HCT116 (cell line): ENCODE measurements at places on chromosomes 11 and 22. TPM values are rescaled to one million over a fixed set of nuclear protein-coding genes. Genes with fewer than 3 reads are reported as not detected.

DNA sequence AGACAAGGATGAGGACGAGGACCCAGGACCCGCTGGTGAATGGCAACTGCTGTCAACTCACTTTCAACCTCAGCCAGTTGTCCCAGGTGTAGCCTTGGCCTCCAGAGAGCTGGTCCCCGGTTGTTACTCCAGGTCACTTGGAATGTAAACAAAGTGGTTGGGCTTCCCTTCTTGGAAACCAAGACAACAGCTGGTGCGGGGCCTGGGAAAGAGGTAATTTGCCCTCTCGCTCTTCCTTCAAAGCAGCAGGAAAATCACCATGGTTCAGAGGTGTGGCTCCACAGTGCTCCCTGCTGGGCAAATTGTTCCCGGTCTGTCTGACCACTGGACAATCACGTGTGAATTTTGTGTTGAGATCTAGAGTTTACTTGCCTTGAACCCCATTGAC lies 15.0 kb downstream of the SLC1A2 start:
- no peak overlapping the region for H3K4me3 ChIP-seq
- H3K36me3 ChIP-seq, result no peaks in the 10 kb centered on the region
- H3K27ac ChIP-seq, result no peak overlapping the region
- no peaks in the 10 kb centered on the region for H3K27me3 ChIP-seq
- no peaks in the 10 kb centered on the region; the same call in 1 of the 2 replicates for H3K4me1 ChIP-seq
- no peak for DNase-seq

DNA sequence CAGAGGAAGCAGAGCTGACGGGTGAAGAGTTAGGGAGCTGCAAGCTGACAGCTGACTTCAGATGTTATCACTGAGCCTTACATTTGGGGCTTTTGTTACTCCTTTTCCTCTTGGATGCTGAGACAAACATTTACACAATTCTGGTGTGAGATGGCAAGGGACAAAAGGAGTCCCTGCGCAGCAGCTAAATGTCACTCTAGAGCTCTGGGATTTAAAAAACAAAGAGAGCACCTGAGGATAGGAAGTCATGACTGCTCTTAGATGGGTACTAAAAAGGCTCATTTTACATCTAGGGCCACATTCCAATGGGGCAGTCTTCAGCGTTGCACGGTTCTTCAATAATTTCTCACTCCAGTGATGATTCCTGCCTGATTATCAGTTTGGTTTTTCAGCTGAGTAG lies 204.5 kb downstream of the RAB38 start:
- H3K4me3 ChIP-seq, result no peak overlapping the region
- H3K27me3 ChIP-seq, result no peaks in the 10 kb centered on the region
- DNase-seq, result no peak

DNA sequence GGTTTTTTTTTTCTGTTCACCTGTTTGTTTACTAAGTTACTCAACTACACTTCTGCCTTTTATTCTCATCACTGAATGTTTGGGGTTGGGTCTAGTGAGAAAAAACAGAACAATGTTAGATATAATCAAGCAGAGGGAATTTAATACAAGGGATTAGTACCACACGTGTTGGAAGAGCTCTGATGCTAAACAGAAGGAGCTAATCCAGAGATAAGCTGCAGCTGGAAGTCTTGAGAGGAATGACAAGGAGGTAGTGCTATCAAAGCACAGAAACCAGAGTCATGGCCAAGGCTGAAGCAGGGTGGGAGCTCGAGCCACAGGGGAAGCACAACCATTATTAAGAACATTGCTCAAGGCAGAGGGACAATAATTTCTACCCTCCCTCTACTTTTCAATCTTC lies 604.1 kb upstream of the ANO5 start:
- no peaks in the 10 kb centered on the region for H3K4me1 ChIP-seq
- no peak overlapping the region for H3K27ac ChIP-seq
- DNase-seq, result no peak

DNA sequence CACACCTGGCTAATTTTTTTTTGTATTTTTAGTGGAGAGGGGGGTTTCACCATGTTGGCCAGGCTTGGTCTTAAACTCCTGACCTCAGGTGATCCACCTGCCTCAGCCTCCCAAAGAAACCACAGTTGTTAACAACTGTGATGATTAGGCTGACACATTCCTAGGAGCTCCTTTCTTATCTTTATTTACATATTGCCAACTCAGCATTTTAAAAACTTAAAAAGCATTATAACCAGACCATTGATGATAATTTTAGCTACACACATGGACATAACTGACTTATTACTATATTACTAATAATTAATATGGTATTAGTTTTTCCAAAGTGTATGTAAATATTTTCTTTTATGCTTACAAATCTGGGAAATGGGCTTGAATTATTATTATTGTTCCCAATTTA lies 82.9 kb upstream of the FAT3 start:
- no peaks in the 10 kb centered on the region for H3K27me3 ChIP-seq
- no peak overlapping the region for H3K4me3 ChIP-seq
- H3K4me1 ChIP-seq, result no peaks in the 10 kb centered on the region
- no peaks in the 10 kb centered on the region for H3K36me3 ChIP-seq
- no peak for DNase-seq

DNA sequence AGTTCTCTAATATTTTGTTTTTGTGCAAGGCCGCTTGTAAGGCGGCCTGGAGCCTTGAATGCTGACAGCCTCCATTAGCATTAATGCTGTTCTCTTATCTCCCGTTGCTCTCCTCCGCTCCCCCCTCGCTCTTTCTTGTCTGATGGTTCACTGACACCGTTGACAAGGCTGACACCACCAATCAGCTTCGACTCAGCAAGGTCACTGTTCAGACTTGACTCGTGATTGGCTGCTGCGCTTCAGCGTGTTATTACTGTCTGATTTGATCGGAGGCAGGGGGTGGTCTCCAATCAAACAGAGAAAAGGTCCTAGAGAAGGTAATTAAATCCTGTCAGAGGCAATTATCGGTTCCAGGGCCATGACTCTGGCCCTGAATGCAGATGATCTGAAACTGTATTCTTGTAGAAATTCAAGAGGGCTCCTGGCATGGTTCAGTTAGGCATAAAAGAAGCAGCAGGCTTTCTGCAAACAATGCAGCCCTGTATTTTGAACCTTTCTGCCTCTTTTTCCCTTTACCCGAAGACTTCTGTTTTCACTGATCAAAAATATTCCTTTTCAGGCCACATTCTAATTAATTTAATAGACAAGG lies 49.3 kb upstream of the MPPED2 start:
- H3K4me3 ChIP-seq, result no peak overlapping the region
- no peaks in the 10 kb centered on the region for H3K4me1 ChIP-seq
- H3K27ac ChIP-seq, result no peak overlapping the region
- H3K27me3 ChIP-seq, result peaks cover 31% of the 10 kb centered on the region

- peaks cover 3% of the 10 kb centered on the region; the same call in 1 of the 2 replicates for H3K27me3 ChIP-seq
- no peaks in the 10 kb centered on the region for H3K36me3 ChIP-seq
- H3K4me1 ChIP-seq, result peaks cover 10% of the 10 kb centered on the region
- no peak overlapping the region for H3K27ac ChIP-seq
- no peak for DNase-seq
Measured at GRCh38 chr11:107924306-107924705, 3.9 kb upstream of the RAB39A start.

DNA sequence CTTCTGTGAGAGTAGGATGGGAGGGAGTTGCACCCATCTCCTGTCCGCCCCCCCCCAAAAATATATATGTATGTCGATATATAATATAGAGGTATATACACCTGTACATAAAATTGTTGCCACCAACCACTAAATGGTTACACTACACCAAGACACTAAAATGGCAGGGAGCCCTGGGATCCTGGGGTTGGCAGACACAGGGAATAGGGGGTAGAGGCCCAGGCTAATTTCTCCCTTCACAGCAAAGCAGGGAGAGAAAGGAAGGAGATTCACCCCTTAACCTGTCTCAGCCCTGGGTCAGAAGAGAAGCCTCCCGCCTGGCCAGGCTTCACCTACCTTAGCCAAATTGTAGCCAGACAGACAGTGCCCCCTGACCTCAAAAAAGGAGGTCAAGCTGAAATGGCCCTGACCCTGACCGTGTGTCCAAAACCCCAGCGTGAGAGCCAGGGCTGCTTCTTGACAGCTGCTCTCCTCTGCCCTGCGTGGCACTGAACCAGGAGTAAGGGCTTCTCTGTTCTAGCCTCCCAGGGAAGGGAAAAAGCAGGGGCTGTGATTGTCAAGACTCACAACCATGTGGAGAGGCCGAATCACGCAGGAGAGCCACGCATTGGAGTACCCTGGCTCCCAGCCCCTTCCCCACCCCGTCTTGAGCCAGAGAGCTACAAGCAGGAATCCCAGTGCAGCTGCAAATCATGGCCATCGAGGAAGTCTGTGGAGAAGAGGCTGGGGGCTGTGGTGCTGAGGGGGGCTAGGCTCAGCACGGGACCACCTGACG lies 40.5 kb downstream of the SGSM3 start:
- peaks cover 4% of the 10 kb centered on the region; the same call in 1 of the 2 replicates for H3K4me1 ChIP-seq
- no peaks in the 10 kb centered on the region for H3K27me3 ChIP-seq
- DNase-seq, result no peak
- H3K27ac ChIP-seq, result no peak overlapping the region
- no peak overlapping the region for H3K4me3 ChIP-seq
- peaks cover 11% of the 10 kb centered on the region; the same call in 1 of the 2 replicates for H3K36me3 ChIP-seq

MRGPRX1 gene
- total RNA-seq, result not detected

- peaks cover 22% of the 10 kb centered on the region for H3K36me3 ChIP-seq
- no peak within 1 kb of the TSS for H3K27ac ChIP-seq
- H3K27me3 ChIP-seq, result no peaks in the 10 kb centered on the region
- H3K4me1 ChIP-seq, result no peaks in the 10 kb centered on the region
- H3K4me3 ChIP-seq, result no peak within 1 kb of the TSS
Measured at GRCh38 chr11:5343474-5344335, at the start of gene OR51B5. Gene OR51B5, minus strand, starts transcription at chr11:5343524. Its CDS starts 0 bp downstream, at chr11:5343524.

GRCh38 chr22:28424427-28425080 lies 255.1 kb downstream of the TTC28 start:
- no peak overlapping the region for H3K27ac ChIP-seq
- H3K4me1 ChIP-seq, result no peaks in the 10 kb centered on the region
- DNase-seq, result no peak
- peaks cover 42% of the 10 kb centered on the region for H3K27me3 ChIP-seq
- no peaks in the 10 kb centered on the region for H3K36me3 ChIP-seq

DNA sequence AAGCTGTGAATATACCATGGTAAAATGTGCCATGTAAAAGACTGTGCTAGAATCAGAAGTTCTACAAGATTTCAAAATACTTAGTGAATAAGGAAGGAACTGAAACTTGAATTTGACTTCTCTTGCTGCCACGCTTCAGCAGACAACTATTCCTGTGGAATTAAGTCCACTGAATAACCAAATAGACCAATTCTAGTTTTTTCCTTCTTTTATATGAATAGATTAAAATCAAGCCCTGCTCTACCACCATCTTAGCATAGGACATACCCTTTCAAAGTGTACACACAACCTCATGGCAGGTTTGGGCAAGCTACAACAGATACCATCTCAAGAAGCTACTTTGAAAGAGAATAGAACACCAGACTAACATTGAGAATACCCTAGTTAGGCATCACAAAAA lies 23.4 kb upstream of the CLNS1A start:
- H3K27ac ChIP-seq, result no peak overlapping the region
- DNase-seq, result no peak
- H3K27me3 ChIP-seq, result no peaks in the 10 kb centered on the region

GRCh38 chr11:70913715-70914231 lies 338.6 kb downstream of the SHANK2 start:
- H3K4me3 ChIP-seq, result no peak overlapping the region
- no peaks in the 10 kb centered on the region for H3K4me1 ChIP-seq
- no peak overlapping the region for H3K27ac ChIP-seq
- H3K27me3 ChIP-seq, result no peaks in the 10 kb centered on the region
- DNase-seq, result no peak
- no peaks in the 10 kb centered on the region for H3K36me3 ChIP-seq

DNA sequence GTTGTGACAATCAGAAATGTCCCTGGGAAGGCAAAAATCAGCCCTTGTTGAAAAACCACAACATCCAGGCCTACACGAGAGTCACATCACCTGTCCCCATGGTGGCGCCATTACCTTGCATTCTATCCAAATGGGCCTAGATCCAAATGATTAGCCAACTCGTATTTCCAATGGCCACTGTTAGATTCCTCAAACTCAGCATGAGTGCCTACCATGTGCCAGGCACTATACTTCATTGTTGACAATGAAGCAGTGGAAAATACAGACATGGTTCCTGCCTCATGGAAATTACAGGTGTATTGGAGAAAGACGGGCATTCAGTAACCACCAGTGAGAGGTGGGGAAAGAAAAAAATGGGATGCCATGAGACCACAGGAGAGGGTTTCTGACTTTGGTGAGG lies 29.8 kb upstream of the CREB3L1 start:
- no peaks in the 10 kb centered on the region for H3K27me3 ChIP-seq
- no peak overlapping the region for H3K4me3 ChIP-seq
- peak overlapping the region; percentile 47; the same call in 1 of the 2 replicates for H3K27ac ChIP-seq
- no peaks in the 10 kb centered on the region for H3K36me3 ChIP-seq

GRCh38 chr11:100991541-100991940 lies 138.1 kb downstream of the PGR start:
- H3K27ac ChIP-seq, result no peak overlapping the region
- H3K4me3 ChIP-seq, result no peak overlapping the region
- no peaks in the 10 kb centered on the region for H3K36me3 ChIP-seq
- no peaks in the 10 kb centered on the region for H3K27me3 ChIP-seq
- no peak for DNase-seq
- H3K4me1 ChIP-seq, result no peaks in the 10 kb centered on the region

- H3K27me3 ChIP-seq, result peaks cover 31% of the 10 kb centered on the region
- no peak overlapping the region for H3K4me3 ChIP-seq
- H3K36me3 ChIP-seq, result no peaks in the 10 kb centered on the region
- no peak for DNase-seq
- no peaks in the 10 kb centered on the region for H3K4me1 ChIP-seq
- no peak overlapping the region for H3K27ac ChIP-seq
Measured at GRCh38 chr11:125408311-125408711, 87.8 kb downstream of the FEZ1 start.

GRCh38 chr11:12411806-12412727 lies 34.7 kb downstream of the PARVA start:
- no peaks in the 10 kb centered on the region for H3K27me3 ChIP-seq
- DNase-seq, result peak; percentile 56
- H3K36me3 ChIP-seq, result no peaks in the 10 kb centered on the region
- peak overlapping the region; percentile 6; the same call in 1 of the 2 replicates for H3K27ac ChIP-seq

- DNase-seq, result no peak
- no peak overlapping the region for H3K4me3 ChIP-seq
- H3K36me3 ChIP-seq, result peaks cover 44% of the 10 kb centered on the region
- no peaks in the 10 kb centered on the region for H3K4me1 ChIP-seq
Measured at GRCh38 chr11:62138630-62139425, 15.0 kb downstream of the INCENP start.

- DNase-seq, result no peak
- H3K4me3 ChIP-seq, result no peak overlapping the region
- no peaks in the 10 kb centered on the region for H3K4me1 ChIP-seq
Measured at GRCh38 chr22:43823353-43823908, 11.3 kb upstream of the EFCAB6 start.

HEPN1 gene
- total RNA-seq, result not detected

C11orf86 gene
- total RNA-seq, result 0.25 TPM

DNA sequence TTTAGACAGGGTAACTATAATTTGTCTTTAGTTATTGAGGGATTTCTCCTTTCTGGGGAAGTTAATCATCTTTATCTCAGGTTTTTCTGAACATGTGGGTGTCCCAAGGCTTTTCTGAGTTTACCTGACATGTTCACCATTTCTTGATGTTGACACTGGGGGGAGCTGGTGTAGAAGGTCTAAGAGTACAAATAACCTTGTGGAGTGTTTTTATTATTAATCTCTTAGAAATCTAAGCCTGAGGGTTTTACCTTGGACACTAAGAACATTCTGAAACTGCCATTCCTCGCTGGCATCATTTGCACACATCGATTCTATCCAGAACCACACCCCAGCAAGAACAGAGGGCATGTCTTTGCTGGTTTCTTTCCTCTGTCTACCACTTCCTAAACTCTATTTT lies 15.6 kb upstream of the C11orf91 start:
- no peak for DNase-seq
- no peak overlapping the region for H3K27ac ChIP-seq
- H3K36me3 ChIP-seq, result peaks cover 33% of the 10 kb centered on the region
- no peaks in the 10 kb centered on the region for H3K27me3 ChIP-seq
- H3K4me1 ChIP-seq, result no peaks in the 10 kb centered on the region

P2RX6 gene
- total RNA-seq, result 0.20 TPM
